ENCODE measurements at places on chromosomes 1 and 21. TPM values are rescaled to one million over a fixed set of nuclear protein-coding genes. Genes with fewer than 3 reads are reported as not detected.
A peak's percentile ranks its signal among the peaks of the same experiment; 100 is the strongest.

- DNase-seq = no peak
Measured at GRCh38 chr1:32388641-32389040, 5.6 kb downstream of the BSDC1 start.

The PCP4 gene
- not detected for total RNA-seq

DNA sequence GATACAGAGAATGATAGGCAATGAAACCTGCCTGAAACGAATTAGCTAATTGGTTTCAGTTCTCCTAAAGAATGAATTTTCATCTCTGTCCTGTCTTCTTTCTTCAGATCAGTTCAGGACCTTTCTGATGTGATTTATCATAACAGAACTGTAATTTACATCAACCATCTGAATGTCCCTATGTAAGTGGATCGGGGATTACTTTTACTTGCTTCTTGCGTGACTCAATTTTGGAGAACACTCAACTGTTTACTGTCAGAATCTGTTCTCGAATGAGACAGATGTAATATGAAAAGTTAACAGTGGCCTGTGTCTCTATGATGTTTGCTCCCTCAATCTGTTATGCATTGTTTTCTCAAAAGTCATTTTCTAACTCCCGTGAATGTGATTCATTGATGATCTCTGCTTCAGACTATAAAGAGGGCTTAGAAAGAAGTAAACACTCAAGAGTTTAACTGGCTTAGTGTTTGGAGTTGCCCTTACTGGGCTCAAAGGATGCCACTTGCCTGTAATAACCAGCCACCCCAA, 111.0 kb downstream of the GABPA start:
- DNase-seq = no peak

DNA sequence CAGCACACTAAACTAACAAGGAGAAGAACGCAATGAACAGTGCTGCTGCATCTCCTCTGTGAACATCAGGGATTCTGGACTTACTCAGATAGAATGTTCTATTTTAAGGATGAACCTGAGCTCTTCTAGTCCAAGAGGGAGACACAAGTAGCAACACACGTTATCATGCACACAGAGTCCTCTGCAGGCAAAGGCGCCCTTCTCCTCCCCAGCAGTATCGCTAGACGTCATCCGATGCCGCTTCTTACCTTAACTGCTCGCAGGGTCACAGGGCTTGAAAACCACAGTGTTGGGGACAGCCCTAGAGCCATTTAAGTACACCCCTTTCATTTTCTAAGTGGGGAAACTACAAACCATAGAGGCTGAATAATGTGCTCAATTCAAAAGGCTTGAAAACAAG, 74.5 kb downstream of the HIVEP3 start:
- DNase-seq = no peak

DNA sequence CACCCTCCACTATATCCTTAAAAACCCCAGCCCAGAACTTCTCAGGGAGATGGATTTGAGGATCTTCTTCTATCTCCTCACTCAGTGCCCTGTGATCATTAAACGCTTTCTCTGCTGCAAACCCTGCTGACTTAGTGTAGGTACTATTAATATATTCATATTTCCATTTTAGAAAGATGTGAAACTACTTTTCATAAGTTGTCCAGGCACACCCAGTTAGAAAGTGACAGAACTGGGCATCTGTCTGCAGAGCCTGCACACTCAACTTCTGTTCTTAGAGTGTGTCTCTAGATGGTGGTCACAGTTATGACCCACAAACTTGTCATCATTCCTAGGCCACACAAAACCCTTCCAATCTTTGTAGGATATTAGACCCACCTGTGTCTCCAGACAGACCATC, 55.0 kb downstream of the FCRL5 start:
- DNase-seq = no peak

DNA sequence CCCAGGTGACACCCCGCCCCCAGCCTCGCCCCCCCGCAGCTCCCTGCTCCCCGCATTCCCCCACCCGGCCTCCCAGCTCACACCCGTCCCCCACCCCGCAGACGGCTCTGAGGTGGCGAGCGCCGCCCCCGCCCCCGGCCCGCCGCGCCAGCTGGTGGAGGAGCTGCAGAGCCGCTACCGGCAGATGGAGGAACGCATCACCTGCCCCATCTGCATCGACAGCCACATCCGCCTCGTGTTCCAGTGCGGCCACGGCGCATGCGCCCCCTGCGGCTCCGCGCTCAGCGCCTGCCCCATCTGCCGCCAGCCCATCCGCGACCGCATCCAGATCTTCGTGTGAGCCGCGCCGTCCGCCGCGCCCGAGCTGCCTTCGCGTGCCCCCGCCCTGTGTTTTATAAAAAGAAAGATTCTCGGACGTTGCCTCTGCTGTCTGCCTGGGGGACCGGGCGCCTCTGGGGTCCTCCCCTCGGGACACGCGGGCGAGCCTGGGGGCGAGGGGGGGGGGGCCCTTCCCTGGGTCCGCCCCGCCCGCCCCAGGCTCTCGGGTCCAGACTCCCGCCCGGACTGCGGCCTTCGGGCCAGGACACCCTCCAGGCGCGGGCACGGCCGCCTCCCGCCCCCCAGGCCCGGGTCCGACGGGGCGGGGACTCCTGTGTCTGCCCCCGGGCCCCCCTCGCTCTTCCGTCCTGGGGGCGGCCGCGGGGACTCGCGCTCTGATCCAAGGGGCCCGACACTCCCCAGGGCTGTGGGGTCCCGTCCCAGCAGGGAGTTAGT, 1.6 kb upstream of the MMP23B start:
- DNase-seq = no peak

- DNase-seq = peak; percentile 95
Measured at GRCh38 chr1:118788463-118788862, 199.7 kb downstream of the TBX15 start.

GRCh38 chr1:33826711-33827110, 37.2 kb upstream of the HMGB4 start:
- no peak for DNase-seq

The KRTAP7-1 gene
- not detected for total RNA-seq

GRCh38 chr1:169245706-169246105, 121.9 kb downstream of the NME7 start:
- DNase-seq = no peak

The MINDY1 gene
- 6.6 TPM for total RNA-seq

DNA sequence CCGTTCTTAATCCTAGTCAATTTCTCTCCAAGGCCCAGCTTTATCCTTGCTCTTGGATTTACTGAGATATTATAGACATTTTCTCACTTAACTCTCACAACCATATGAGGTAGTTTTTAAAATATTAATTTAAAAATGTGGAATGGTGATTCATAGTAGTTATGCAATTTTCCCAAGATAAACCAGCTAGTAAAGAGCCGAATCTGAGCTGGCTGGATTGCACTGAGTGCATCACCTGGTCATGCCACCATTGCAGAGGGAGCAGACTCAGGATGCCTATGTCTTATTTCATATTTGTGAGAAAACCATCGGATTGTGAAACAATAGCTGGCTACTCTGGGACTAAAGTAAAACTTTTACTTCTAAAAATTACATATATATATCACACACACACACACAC, 494.0 kb downstream of the KCNT2 start:
- no peak for DNase-seq

- no peak for DNase-seq
Measured at GRCh38 chr1:43558346-43558841, 27.7 kb downstream of the PTPRF start.

The RGSL1 gene
- not detected for total RNA-seq

Data from Daoy (cell line).